ENCODE measurements at places on chromosomes 13 and 19.

DNA sequence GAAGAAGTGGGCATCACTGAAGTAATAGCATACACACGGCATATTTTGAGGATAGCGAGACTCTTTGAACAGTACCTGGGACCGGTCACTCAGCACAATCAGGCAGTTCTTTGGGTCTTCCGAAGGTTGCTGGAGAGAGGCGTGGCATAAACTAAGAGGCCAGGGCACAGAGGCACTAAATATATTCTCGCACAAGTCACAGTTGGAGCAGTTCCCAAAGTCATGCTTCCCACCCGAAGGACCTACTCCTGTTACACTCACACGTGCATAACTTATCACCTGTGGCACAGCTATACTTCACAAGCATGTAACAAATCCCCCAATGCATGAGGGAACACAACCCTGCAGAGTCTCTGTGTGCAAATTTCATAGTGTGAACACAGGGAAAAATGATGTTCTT lies 10.2 kb downstream of the WDR87 start:
- no peak for ATAC-seq

DNA sequence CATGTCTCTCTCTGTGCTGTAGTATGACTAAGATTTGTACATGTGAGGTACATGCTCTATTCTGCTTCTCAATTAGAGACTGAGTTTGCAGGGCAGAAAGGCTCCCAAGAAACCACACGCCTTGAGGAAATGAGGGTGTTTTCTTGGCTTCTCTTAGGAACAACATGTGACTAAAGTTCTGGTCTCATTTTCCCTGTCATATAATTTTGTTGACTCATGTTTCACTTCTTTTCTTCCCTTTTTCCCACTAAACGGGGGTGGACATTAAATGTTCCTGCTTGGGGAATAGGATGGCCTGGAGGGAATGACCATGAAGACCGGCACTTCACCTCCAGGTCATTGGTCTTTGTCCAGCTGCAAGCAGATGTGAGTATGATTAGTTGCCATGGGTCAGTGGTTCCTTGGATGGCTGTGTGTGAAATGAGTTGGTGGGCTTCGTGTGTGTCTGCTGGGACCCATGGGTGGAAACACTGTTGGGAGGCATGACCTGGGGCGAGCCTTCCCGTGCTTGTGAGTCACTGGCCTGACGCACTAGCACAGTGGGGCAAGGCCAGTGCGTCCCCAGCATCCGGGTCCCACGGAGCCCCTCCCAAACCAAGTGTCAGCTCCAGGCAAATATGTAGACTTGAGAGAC lies 56.6 kb downstream of the COL4A1 start:
- ATAC-seq: no peak

DNA sequence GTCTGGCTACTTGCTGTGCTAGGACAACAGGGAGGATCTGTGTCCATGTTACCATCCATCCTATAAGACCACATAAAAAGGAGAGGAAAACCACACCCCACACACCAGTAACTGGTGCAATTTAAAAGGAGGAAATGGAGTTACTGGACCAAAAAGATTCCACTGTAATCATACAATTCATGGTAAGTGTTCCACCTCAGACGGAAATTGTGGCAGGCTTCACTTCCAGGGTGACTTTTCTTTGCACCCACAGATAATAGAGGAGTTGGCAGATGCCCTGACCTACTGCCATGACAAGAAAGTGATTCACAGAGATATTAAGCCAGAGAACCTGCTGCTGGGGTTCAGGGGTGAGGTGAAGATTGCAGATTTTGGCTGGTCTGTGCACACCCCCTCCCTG lies 2.4 kb downstream of the AURKC start:
- no peak for ATAC-seq

- ATAC-seq: no peak
Observed at GRCh38 chr13:30091691-30092090, 215.7 kb downstream of the KATNAL1 start.

GRCh38 chr19:32498648-32499200 lies 82.3 kb upstream of the PDCD5 start:
- peak; percentile 21 for ATAC-seq

GRCh38 chr19:36672368-36672767 lies 5.7 kb upstream of the ZNF461 start:
- ATAC-seq: no peak

- ATAC-seq: no peak
Observed at GRCh38 chr13:107367258-107367657, 799.3 kb upstream of the ARGLU1 start.

DNA sequence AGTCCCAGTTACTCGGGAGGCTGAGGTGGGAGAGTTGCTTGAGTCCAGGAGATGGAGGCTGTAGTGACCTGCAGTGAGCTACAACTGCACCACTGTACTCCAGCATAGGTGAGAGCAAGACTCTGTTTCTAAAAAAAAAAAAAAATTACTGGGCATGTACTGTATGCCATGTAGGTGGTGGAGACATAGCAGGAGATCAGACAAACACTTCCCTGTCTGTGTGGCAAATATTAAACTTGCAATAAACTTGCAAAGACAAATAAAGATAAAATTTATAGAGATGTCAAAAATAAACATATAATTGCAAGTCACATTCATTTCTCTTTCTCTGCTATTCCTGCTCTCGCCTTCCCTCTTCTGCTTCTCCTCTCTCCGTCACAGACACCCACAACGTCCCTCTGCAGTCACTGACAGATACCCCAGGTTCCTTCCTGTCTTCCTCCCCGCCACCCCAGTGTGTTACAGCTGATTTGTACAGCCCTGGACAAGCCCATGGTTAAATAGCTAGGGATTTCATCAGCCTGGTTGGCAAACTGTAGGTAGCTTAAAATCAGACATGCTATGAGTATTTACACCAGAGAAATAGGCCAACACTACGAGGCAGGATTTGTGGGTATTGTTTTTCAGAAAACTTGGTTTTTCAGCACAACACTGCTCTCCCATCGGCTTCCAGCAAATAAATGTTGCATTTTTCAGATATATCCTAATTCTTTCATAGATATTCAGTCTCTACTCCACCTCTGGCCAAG lies 1.3 kb upstream of the CD177 start:
- no peak for ATAC-seq

DNA sequence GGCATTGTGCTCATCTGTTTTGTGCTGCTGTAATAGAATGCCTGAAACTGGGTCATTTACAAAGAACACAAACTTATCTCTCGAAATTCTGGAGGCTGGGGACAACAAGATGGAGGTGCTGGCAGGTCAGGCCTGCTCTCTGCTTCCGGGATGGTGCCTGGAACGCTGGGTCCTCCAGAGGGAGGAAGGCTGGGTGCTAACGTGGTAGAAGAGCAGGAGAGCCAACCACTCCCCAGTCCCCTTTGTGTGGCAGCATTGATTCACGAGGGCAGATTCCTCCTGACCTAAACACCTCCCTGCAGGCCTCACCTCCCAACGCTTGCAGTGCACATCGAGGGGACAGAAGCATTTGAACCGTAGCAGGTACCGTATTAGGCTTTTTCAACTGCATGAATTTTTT lies 34.1 kb upstream of the TFDP1 start:
- no peak for ATAC-seq

DNA sequence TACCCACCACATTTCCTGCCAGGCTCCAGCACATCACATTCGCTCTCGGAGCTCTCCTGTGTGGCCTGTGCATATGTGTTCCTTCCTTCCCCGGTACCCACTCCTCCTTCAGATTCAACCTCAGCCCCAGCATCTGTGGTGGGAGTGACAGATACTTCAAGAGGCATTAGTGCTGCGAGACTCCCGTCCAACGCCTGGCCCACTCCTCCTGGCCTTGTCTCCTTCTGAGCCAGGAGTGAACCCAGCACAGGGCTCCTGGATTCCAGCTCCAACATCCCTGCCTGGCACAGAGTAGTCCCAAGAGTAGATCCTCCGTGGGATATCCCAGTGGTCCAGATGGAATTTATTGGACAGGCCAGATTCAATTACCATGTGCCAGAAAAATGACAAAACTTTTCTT lies 55.9 kb downstream of the SACS start:
- ATAC-seq: no peak

DNA sequence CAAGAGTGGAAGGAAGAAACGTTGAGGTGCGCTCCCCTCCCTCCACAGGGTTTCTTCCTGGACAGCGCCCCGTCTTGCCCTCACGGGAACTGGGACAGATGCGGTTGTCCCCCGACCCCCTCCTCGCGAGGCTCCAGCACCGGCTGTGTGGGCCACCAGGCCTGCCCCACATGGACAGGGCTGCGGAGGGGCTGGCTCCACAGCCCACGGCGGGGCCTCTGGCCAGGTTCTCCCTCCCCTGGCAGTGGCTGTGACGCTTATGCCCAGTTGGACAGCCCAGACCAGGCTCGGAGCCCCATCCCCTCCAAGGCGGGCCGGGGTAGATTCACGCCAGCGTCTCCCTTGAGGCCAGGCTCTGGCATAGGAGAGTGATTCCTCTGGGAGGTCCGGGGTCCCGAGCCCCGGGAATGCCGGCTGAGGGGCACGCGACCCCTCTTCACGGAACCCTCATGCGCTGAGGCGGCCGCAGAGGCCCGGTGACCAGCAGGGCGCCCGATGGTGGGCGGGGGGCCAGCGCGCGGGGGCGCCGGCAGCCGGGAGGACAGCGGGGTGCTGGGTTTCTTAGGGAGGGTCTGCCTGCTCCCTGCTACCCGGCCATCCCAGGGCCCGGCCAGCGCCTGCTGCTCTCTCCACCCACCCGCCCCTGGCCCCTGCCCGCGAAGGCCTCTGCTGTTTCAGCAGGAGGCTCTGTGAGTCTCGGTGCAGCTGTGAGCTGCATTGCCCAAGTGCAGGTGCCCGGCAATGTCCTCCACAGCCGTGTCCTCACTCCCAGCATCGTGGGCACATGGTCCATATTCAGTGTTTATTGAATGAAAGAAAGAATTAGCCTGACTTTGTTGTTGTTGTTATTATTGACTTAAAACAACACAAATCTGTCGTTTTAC lies 20.3 kb upstream of the GAS6 start:
- ATAC-seq: no peak

DNA sequence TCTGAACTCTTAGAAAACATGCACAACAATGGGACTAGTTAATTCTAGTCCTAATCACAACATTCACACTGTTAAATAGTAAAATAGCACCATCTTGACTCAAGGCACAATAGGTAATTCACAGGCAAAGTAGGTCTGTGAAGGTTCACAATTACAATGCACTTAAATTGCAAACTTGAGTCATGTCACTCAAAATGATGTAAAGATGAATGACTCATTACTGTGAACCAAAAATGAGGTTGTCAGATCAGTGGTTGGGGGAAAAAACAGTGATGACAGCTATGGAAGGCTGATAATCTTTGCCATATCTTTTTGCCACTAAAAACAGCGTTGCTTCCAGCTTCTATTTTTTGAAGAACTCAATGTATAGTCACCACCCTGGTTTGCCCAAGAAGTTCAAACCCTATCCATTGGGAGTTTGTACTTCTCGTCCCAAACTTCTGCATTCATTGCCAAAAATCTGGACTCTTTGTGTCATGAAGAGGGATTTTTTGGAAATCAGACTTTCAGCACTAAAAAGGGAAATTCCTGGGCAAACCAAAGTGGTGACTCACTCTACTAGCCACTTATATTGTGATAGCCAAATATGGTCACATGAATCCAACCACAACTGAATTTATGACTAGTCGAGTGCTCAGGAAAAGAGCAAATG lies 200.9 kb upstream of the TMTC4 start:
- ATAC-seq: peak; percentile 73

GRCh38 chr13:31394506-31394905 lies 194.7 kb downstream of the B3GLCT start:
- ATAC-seq: no peak

DNA sequence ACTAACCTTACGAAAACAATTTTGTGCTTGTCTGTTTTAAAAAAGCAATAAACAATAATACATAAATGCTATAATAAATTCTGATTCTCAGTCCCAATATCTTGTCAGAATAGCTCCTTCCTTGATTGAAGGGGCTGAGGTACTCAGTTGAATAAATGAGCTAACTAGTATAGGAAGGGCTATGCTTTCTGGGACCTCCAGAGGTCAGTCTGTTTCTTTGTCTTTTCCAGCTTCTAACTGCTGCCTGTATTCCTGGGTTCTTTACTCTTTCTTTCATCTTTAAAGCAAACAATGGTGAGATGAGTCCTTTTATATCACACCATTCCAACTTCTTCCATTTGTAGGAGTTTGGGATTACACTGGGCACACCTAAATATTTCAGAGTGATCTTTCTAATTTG lies 1297.0 kb upstream of the ATXN8OS start:
- ATAC-seq: no peak

DNA sequence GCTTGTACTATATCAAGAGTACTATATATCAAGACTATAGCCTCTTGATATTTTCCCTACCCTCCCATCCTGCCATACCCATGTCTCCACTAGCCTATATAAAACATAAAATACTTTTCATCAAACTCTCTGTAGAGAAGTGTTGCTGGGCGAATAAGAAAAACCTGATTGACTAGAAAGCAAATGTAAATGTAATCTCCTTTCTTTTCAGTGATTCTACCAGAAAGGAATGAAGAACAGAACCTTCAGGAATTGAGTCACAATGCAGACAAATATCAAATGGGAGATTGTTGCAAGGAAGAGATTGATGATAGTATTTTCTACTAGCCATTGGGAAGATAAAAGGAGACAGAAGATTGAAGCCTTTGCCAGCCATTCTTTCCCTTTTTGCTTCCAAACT lies 89.2 kb downstream of the KCNRG start:
- no peak for ATAC-seq

DNA sequence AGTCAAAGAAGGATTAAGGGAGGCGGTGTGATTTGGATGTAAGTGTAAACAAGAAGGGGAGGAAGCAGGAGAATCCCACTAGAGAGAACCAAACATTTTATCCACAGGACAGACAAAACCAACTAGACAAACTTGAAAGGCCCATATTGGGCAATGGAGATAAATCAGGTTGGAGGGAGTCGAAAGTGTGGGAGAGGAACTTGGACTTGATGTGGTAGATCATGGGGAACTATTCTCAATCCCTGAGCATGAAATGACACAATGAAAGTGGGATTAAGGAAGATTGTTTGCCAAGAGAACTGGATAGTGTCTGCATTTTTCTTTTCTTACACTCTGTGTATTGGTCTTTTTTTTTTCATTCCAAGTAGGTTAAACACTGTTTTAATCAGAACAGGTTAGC lies 17.9 kb downstream of the GPR183 start:
- ATAC-seq: no peak
